ENCODE measurements at places on chromosomes 12 and 14. TPM values are rescaled to one million over a fixed set of nuclear protein-coding genes. Genes with fewer than 3 reads are reported as not detected.

Gene DDX51
- 33.3 TPM for total RNA-seq

Gene PAX9
- not detected for total RNA-seq

Gene AMHR2
- total RNA-seq = not detected

Gene FAM181A
- 13.4 TPM for total RNA-seq

Gene NFATC4
- total RNA-seq = 47.8 TPM

- H3K36me3 ChIP-seq = peaks cover 8% of the 10 kb centered on the region
- H3K27ac ChIP-seq = no peak overlapping the region
- no peaks in the 10 kb centered on the region for H3K4me1 ChIP-seq
- no peak overlapping the region for H3K4me3 ChIP-seq
Measured at GRCh38 chr14:30915596-30915995, 41.2 kb downstream of the COCH start.

GRCh38 chr12:132689227-132689626, 1.8 kb downstream of the PXMP2 start:
- no peak overlapping the region for H3K27ac ChIP-seq
- H3K4me1 ChIP-seq = peaks cover 24% of the 10 kb centered on the region
- H3K36me3 ChIP-seq = peaks cover 20% of the 10 kb centered on the region
- H3K4me3 ChIP-seq = peak overlapping the region; percentile 75

GRCh38 chr12:29681370-29681769, 102.4 kb downstream of the TMTC1 start:
- H3K27me3 ChIP-seq = no peaks in the 10 kb centered on the region
- H3K27ac ChIP-seq = no peak overlapping the region
- H3K4me3 ChIP-seq = no peak overlapping the region
- no peaks in the 10 kb centered on the region for H3K36me3 ChIP-seq

DNA sequence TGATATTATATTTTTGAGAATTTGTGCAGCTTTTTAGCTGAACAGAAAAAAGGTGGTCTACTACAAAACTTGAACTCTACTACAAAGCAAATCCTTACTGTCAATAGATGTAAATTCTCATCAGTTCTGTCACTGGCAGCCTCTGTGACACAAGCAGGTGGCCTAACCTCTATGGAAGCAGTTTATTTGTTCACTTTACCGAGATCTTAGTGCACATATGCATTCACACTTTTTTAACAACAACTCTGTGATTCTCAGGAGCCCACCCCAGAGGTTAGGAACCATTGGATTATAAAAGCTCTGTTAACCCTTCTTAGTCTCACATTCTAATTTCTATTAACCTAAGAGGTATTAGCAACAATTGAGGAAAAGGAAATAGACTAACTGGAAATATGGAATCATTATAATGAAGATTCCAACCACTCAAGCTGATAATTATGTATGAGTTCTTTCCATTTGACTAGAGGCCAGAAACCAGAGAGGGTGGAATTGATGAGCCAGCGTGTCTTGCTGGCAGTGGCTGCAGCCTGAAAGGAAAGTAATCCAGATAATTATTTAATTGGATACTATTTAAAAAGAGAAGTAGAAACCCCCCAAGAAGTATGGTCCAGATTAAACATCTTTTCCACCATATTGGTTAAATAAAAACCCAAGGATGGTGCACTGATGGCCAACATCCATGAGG, 451.1 kb downstream of the TMEM117 start:
- H3K36me3 ChIP-seq = peaks cover 2% of the 10 kb centered on the region
- no peak overlapping the region for H3K4me3 ChIP-seq
- no peaks in the 10 kb centered on the region for H3K4me1 ChIP-seq

GRCh38 chr14:52048116-52048515, 20.7 kb downstream of the NID2 start:
- H3K4me3 ChIP-seq = no peak overlapping the region
- H3K27me3 ChIP-seq = no peaks in the 10 kb centered on the region
- peaks cover 28% of the 10 kb centered on the region for H3K4me1 ChIP-seq
- peaks cover 3% of the 10 kb centered on the region for H3K36me3 ChIP-seq
- H3K27ac ChIP-seq = no peak overlapping the region

DNA sequence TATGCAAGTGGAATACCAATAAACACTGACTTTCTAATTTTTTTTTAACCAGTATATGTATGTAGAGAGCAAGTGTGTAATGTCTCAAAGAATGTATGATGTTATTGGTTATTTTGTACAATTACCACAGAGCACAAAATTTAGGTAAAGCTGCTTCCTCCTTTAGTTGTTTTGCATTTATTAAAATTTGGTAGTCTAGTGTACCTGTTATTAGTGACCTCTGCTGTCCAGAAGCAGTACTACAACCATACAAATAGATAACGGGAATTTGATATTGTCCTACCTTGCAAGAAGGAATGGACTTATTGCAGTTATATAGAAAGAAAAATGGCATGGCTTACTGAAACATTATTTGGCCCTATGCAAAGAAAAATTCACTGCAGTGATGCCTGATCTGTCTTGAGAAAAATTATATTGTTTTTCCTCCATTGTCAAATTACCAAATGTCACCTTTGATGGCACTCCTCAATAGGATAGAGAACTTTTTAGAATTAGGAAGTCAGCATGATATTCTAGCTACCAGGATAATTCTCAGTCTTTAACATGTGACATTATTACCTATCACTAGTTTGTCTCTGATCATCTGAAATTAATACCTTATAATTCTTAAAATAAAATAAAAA, 153.9 kb upstream of the RMST start:
- no peaks in the 10 kb centered on the region for H3K36me3 ChIP-seq
- H3K27me3 ChIP-seq = no peaks in the 10 kb centered on the region
- no peak overlapping the region for H3K4me3 ChIP-seq
- H3K4me1 ChIP-seq = peaks cover 32% of the 10 kb centered on the region
- no peak overlapping the region for H3K27ac ChIP-seq

DNA sequence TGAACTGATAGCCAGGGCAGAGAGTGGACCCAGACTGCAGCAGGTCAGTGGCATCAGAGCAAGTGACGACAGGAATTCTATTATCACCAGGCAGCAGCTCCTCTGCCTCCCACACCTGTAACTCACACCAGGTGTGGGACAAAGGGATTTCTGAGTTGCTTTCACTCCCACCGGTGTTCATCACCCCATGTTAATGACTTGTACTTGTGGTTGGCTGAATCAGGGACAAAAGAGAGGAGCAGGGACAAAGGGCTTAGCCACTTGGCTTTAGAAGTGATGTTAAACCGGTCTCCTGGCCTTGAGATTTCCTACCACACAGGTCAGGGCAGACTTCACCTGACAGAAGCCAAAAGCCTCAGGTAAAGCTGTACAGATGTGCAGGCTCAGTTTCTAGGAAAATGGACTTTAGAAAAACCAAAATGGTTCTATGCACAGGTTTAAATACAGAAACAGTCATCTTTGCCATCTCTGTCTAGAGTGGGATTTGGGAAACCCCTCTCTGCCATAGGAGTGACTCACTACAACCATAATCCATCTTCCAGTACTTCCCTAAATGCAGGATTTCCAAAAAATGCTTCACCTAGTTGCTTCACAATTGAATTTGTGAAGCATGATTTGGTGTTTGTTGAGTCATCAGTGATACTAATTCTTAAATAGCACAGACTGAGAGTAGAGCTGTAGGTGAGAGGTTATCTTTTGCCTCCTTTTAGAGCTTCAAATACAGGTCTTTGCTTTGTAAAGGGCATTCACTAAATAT, 158.5 kb downstream of the PRKCH start:
- no peak overlapping the region for H3K27ac ChIP-seq
- H3K27me3 ChIP-seq = peaks cover 22% of the 10 kb centered on the region
- no peaks in the 10 kb centered on the region for H3K36me3 ChIP-seq

DNA sequence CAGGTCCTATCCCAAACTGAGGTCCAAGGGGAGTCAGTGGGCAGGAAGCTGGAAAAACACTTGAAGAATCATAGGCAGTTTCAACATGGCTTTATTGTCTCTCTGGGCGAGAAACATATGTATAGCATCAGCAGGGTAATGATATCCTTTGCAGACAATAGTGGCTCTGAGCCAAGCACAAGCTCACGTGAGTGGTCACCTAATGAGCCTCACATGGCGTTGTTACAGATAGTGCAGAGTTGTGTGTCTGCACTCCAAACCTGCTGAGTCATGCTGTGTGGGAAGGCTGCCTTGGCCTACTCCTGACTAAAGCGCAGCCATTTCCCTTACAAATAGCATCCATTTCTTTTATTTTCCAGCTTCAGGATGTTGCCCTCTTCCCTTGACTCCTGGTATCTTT, 105.2 kb upstream of the SYT1 start:
- no peaks in the 10 kb centered on the region for H3K4me1 ChIP-seq
- H3K27ac ChIP-seq = no peak overlapping the region
- no peaks in the 10 kb centered on the region for H3K27me3 ChIP-seq
- peaks cover 6% of the 10 kb centered on the region for H3K36me3 ChIP-seq
- no peak for DNase-seq
- no peak overlapping the region for H3K4me3 ChIP-seq

GRCh38 chr12:45828402-45828801, 98.9 kb downstream of the ARID2 start:
- H3K36me3 ChIP-seq = peaks cover 42% of the 10 kb centered on the region
- H3K27me3 ChIP-seq = no peaks in the 10 kb centered on the region
- H3K4me3 ChIP-seq = no peak overlapping the region
- no peak overlapping the region for H3K27ac ChIP-seq

DNA sequence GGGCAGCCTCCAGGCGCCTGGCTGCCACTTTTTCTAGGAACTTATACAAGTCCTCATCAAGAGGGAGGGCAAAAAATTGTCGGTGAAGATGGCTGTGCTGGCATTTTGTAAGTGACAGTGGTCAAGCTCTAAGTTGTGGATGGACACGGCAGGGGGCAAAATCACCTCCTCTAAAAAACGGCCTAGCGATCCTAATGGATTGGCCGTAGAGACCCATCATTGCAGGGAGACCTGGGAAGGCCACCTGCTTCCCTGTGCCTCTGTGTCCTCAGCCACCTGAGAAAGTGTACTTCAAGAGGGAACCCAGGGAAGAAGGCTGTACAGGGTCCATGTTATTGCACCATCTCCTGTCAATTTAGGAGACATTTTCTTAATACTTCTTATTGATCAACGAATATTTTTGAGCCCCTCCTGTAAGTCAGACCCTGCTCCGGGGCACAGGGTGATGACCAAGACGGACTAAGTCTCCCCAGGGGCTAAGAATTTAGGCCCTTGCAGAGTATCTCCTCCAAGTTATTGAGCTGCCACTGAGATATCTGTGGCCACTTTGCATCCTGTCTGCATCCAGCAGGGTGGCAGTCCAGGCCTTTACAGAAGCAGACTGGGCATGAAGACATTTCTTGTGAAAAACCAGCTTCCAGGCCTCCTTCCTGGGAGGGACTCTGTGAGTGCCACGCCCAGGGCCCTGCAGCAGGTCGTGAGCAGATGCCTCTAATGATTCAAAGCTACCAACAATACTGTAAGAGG, 40.5 kb downstream of the PSMA6 start:
- DNase-seq = no peak
- no peak overlapping the region for H3K27ac ChIP-seq
- H3K4me3 ChIP-seq = no peak overlapping the region
- no peaks in the 10 kb centered on the region for H3K27me3 ChIP-seq
- H3K4me1 ChIP-seq = peaks cover 37% of the 10 kb centered on the region

GRCh38 chr12:107025671-107026070, 38.7 kb upstream of the MTERF2 start:
- no peaks in the 10 kb centered on the region for H3K36me3 ChIP-seq
- H3K4me1 ChIP-seq = peaks cover 20% of the 10 kb centered on the region
